ENCODE measurements at places on chromosomes 1 and 21.

DNA sequence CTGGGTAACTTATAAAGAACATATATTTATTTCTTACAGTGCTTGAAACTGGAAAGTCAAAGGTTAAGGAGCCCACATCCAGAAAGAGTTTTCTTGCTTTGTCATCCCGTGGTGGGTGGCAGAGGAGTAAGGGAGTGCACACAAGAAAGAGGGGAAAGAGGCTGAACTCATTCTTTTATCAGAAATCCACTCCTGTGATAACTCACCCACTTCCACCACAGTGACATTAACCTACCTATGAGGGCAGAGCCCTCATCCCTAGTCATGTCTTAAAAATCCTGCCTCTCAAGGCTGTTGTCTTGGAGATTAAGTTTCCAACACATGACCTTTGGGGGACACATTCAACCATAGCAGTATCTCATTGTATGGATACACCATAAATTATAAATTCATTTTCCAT lies 32.5 kb upstream of the RGS4 start:
- no peak for DNase-seq

DNA sequence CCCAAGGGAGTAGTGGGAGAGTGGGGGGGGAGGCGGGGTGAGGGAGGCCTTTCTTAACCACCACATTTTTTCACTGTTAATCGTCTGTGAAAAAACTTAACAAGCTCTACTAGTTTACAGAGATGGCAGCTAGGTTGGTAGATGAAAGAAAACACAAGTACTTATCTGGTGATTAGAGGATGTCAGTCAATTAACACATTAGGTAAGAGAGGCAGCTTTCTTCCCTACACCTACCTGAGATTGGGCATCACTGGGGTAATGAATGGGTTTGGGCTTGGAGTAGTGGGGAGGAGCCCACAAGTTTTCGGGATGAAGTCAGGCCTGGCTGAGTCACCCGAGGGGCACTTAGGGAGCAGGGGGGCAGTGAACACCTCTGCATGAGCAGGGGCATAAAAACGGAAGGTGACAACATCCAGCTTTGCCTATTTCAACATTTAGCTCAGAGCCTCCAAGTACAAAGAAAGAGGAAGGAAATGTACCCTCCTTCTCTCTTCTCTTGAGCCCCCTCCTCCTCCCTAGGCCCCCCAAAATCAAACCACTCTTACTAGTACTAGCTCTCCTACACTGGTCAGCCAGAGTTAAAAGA lies 2.5 kb downstream of the LBR start:
- DNase-seq: no peak

DNA sequence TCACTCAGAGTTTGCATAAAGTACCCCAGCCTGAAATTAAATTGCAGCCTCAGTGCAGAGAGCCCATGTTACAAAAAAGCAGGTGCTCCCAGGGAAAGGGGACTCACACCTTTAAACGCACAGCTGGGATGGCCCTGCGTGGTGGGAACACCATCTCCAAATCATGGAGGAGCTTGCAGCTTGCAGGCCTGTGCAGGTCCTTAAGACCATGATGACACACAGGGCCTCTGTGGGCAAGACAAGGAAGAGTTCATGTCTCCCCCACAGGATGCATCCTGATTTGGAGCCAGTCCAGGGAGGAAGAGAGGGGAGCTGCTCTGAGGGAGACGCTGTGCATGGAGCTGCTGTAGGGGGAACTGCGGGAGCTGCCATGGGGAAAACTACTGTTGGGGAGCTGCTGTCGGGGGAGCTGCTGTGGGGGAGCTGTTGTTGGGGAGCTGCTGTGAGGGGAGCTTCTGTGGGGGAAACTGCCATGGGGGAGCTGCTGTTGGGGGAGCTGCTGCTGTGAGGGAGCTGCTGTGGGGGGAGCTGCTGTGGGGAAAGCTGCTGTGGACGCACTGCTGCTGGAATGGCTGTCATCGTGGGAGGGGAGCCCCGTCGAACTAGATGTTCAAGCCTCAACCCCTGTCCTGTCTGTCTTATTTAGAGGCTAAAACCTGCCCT lies 113.9 kb downstream of the MATN1 start:
- DNase-seq: no peak

DNA sequence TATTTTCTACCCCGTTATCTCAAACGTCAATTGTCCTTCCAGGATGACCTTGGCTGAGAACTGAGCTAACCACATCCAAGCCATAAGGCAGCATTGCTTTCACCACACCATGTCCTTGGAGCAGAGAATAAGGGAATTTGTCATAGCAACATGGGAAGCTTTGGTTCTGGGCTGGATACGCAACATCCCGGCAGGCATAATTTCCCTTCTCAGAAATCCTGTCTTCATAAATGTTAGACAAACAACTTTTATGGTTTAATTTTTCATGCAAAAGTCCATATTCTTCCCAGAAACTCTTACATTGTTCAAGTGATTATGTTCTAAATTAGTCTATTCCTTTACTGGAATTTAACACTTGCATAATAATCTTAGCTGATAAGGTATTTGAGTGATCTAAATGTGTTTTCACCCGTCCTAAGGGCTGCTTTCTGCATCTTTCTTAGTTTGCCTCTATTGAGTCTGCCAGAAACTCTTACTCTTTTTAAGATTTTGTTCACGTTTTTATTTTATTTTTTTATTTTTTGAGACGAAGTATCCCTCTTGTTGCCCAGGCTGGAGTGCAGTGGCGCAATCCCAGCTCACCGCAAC lies 51.8 kb downstream of the KCNJ15 start:
- no peak for DNase-seq

GRCh38 chr1:97563926-97564325 lies 356.9 kb downstream of the DPYD start:
- DNase-seq: no peak

- DNase-seq: no peak
Measured at GRCh38 chr1:25765136-25765922, 34.7 kb upstream of the SELENON start.

DNA sequence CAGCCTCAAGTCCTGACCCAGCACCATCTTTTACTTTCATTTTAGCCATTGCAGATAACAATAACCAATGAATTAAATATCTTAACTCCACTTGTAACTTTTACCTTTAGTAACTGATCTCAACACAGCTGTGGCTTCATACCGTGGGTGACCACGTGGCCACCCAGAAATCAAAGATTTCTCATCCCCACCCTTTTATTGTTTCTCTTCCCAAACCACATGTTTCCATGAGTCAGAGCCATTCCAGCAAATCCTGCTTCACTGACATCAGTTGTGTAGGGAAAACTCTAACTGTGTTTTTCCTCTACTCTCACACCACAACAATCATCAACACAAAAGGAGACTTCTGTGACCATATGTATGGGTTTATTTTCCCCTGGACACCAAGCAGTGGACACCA lies 25.1 kb upstream of the BRDT start:
- no peak for DNase-seq

- no peak for DNase-seq
Measured at GRCh38 chr1:30166174-30166573, 557.2 kb downstream of the MATN1 start.

DNA sequence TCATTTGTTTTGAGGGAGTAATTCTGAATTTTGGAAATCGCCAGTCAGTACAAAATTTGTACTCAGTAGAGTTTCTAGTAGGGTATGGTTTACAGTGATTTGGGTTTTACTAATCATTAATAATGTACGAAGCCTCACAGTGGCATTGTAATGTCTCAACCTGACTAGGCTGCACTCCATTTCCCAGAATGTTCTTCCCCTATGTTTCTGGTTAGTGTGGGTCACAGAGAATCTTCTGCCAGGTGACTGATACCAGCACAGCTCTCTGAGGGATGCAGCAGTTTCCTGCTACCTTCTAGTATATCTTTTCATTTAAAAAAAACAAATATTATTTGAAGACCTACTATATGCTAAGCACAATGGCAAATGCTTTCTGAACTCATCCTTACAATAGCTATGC lies 112.9 kb downstream of the PTPN14 start:
- DNase-seq: no peak

GRCh38 chr1:27864264-27864895 lies 8.0 kb upstream of the THEMIS2 start:
- DNase-seq: no peak

GRCh38 chr1:202173993-202174392 lies 13.6 kb upstream of the PTPN7 start:
- no peak for DNase-seq

DNA sequence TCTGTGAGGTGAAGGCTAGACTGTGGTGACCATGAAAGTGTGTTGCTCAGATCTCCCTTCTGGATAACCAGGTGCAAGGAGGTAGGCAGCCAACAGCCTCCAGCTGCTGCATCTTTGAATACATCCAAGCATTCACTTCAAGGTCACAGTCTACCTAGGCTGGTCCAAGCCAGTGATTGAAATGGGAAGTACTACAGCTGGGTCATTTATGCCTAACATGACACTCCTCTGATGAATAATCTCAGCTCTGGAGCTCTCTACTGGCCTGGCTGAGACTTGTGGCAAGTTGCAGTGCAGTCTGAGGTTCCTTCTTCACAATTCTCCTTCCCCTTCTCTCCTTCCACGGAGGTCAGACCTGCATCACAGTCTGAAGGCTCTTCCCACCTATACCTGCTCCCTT lies 35.0 kb upstream of the ARHGAP29 start:
- no peak for DNase-seq

Measured in NCI-H2107 (cell line).